ENCODE measurements at places on chromosomes 3 and 15.

DNA sequence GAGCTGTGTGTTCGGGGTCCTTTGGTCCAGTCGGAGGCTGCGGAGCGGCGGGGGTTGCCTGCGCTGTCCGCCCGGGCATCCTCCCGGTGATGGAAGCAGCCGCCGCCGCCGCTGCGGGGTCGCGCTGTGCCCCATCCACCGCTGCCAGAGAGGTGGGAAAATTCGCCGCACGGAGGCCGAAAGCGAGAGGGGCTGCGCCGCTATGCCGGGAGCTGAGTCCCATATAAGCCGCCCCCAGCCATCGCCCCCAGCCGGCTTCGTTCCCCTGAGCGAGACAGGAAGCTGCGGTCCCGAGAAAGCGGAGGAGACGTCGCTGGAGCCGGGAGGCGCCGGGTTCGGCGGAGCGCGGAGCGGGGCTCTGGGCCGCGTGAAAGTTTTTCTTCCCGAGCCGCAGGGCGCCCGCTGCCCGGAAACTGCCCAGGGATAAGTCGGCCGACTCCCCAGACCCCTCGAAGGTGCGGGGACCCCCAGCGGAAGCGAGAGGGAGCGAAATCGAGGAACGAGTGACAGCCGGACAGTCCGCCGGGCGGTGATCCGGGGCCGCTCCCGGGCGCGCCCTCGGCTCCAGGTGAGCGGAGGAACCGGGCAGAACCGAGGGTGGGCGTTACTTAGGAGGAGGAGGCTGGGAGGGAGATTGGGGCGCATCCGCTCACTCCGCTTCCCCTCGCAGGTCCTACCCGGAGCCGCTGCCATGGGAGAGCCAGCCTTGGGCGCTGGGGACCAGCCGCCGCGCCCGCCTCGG is 574 bp downstream of the CHST2 start:
- DNase-seq: peak; percentile 24

- no peak for DNase-seq
Observed at GRCh38 chr15:64048781-64049460, 2.6 kb upstream of the DAPK2 start.

- DNase-seq: no peak
Observed at GRCh38 chr3:61199843-61200242, 51.4 kb downstream of the FHIT start.

DNA sequence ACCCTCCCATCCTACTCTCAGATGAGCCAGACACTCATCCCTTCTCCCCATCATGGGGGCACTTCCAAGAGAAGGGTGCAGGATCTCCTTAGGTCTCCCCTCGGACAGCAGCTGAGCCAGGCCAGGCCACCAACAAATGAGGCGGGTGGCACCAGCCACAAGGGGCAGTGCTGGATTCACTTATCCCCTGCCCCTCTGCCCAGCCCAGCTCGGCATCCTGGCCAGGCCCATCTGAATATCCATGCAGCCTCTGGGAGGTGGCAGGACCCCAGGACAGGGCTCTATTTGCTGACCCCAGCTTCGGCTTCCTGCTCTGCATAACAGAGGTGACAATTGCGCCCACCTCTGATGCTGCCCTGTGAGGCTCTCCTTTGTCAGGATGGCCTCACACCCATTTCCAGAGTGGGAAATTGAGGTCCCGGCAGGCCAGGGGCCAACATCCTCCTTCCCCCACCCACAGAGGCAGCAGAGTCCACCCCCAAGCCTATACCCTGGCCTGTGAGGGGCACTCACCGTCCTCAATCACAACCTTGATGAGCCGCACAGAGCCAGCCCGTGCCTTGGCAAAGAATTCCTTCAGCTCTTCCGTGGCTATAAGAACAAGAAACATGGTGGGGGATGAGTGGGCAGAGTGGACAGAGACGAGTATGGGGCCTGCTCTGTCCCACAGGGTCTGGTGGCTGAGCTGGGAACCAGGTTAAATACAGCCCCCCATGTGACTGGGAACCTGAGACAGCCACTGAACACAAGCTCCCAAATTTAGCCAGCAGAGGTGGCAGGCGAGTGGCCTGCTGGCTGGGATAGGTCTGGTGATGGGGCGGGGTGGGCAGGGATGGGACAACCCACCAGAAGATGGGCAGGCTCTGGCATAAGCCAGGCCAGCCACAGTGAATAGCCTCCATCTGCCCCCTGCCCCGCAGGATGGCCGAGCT is 4.2 kb downstream of the TWF2 start:
- no peak for DNase-seq

DNA sequence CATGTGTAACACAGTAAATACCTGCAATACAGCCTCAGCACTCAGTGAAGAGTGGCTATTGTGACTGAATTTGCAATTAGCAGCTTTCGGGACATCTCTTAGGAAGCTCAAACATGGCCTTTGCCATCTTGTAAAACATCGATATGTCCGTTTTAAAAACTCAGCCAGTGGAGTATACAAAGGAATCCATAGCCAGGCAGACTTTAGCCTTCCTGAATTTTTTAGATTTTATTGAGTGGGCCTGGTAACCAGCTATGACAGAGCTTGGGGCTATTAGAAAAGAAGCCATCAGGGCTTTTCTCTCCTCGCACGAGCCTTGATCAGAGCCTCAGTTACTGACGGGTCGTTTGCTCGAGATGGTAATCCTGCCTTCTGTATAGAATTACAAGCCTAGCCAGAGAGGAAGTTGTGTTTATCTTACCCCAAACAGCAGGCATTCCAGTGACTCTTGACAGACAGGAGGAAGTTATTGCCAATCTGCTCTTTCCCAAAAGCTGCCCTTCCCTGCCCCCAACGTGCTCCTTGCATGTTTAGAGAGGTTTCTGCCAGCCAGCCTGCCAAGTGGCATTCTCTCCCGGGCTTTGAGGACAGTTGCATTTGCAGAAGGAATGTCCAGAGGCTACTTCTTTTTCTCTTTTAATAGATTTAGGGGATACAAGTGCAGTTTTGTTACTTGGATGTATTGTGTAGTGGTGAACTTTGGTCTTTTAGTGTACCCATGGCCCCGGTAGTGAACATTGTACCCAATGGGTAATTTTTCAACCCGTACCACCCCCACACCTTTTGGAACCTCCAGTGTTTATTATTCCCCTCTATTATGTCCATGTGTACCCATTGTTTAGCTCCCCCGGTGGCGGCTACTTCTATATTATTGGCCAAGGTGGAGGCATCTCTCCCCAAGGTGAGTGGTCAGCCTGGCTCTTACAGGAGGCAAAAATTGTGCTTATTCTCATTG is 40.6 kb downstream of the ITPR1 start:
- no peak for DNase-seq

- no peak for DNase-seq
Observed at GRCh38 chr3:72776-73175, 123.8 kb upstream of the CHL1 start.

- DNase-seq: peak; percentile 45
Observed at GRCh38 chr15:39735120-39735717, 47.4 kb downstream of the FSIP1 start.

GRCh38 chr3:2423143-2423542 is 324.5 kb downstream of the CNTN4 start:
- no peak for DNase-seq

GRCh38 chr15:79769933-79770759 is 126.7 kb downstream of the MTHFS start:
- no peak for DNase-seq

- peak; percentile 100 for DNase-seq
Observed at GRCh38 chr3:172516318-172517214, 6.7 kb downstream of the TNFSF10 start.

- peak; percentile 13 for DNase-seq
Observed at GRCh38 chr3:53199834-53200233, 38.8 kb downstream of the PRKCD start.

DNA sequence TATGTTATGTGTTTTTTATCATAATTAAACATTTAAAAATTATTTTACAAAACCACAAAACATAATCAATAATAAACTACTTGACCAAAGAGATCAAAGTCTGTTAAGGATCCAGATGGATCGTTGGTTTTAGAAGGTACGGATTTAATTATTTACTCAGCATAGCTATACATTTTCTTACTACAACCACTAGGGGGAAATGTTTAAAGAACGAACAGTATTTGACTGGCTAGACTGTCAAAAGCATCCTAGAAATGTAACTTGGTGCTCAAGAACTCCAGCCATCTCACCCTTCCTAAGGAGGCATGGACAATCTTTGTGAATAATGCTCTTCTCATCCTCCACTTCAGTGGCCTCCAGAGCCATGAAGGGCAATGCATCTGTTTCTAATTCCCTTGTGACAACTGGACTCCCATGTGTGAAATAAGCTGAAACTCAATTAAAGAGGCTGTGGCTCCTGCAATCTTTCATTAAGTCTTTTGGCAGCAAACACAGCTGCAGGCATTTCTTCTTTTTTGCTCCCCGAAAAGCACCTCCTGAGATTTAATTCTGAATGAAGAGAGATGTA is 94.7 kb upstream of the TUSC7 start:
- DNase-seq: peak; percentile 16

DNA sequence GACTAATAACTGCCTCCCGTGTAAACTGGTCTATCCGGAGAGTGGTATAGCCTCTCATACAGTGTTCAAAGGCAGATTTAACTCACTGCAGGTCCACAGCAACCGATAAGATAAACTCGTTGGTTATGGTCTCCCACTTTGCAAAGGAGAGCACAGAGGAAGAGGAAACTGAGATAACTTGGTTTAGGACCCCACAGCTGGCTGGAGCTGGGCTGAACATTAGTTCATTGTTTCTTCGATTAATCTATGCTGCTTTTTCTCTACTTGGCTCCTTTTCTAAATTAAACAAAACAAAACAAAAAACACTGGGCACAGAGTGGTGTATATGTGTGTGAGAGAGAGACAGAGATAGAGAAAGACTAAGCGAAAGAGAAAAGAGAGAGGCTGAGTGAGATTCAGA is 5.0 kb upstream of the DLG1 start:
- DNase-seq: no peak

GRCh38 chr3:8106921-8107320 is 394.7 kb upstream of the LMCD1 start:
- DNase-seq: no peak

- DNase-seq: no peak
Observed at GRCh38 chr3:61015408-61015807, 235.8 kb downstream of the FHIT start.

GRCh38 chr15:52369455-52369854 is 73.9 kb upstream of the MYO5C start:
- no peak for DNase-seq

- DNase-seq: no peak
Observed at GRCh38 chr15:80484333-80484864, 80.2 kb downstream of the ARNT2 start.

DNA sequence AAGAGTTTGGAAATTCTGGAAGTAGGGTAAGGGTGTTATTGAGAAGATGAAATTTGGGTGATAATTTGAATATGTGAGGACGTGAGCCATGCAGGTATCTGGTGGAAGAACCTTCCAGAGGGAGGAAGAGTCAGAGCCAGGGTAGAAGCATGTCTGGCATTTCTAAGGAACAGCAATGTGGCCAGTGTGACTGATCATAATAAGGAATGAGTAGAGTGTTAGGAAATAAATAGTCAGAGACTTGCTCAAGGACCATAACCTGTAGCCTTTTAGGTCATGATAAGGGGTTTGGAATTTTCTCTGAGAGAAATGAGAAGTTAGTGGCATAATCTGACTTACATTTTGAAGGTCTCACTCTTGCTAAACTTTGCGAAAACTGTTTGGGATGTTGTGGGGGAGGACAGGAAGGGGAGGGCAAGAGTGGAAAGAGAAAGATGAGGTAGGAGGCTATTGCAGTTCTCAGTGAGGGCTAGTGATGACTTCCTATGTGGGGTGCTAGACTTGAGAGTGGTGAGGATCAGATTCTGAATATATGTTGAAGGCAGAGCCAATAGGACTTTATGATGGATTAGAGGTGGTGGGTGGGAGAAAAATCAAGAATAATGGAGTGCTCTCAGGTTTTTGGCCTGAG is 568.3 kb downstream of the AGBL1 start:
- no peak for DNase-seq

DNA sequence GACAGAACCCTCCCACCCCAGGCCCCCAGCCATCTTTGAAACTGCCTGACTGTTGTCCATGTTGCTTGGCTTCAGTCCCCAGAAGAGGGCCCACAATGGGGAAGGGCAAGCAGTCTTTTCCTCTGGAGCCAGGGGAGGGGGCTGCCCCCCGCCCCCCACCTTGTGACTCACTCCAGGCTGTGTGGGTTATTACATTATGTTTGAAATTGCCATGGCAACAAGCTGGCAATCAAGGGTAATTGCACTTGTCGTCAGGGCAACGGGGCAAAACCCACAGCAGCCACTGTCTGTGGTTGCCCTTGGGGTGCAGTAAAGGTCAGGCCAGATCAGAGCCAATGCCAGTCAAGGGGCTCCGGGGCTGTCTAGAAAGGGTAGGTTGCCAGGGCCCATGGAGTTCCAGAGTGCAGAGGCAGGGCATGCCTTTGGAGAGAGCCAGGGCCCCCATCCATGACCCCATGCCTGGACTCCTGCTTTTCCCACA is 3.1 kb upstream of the CAMKV start:
- DNase-seq: no peak

- DNase-seq: no peak
Observed at GRCh38 chr3:43061101-43061895, 44.6 kb downstream of the POMGNT2 start.

DNA sequence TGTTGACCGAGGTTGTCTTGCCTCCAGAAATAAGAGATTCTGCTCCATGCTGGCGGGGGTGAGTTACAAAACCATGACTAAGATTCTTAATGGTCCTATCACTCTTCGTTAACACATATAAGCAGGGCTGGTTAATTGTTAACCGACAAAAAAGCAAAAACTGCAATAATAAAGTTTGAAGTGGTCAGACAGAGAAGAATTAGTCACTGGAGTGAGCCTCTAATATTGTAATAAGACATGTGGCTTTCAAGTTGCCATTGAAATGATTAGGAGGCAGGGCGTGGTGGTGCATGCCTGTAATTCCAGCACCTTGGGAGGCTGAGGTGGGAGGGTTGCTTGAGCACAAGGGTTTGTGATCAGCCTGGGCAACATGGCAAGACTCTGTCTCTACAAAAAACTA is 78.4 kb upstream of the NR2F2 start:
- DNase-seq: no peak

GRCh38 chr15:22979238-22980188 is 655 bp downstream of the CYFIP1 start:
- peak; percentile 73 for DNase-seq
